ENCODE measurements at places on chromosomes 2 and 18.

DNA sequence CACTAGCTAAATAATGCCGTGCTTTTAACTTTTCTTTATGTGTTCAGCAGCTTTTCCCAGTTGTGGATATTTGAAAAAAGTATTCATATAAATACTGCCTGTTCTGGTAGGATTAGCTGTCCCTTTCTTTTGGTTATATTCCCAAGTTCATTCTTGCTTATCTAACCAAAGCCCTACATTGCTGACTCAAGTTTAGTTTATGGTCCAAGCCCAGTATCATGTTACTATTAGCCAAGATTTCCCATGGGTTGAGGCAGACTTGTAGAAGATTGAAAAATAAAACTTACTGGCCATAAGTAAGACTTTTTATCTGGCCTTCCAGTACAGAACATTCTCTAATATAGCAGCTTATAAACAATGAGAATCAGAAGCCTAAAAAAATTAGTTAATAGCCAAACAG is 49.7 kb upstream of the NFE2L2 start:
- no peak for DNase-seq

- no peak for DNase-seq
These were observed 30.1 kb downstream of the NCK2 start for GRCh38 chr2:105774781-105775337.

DNA sequence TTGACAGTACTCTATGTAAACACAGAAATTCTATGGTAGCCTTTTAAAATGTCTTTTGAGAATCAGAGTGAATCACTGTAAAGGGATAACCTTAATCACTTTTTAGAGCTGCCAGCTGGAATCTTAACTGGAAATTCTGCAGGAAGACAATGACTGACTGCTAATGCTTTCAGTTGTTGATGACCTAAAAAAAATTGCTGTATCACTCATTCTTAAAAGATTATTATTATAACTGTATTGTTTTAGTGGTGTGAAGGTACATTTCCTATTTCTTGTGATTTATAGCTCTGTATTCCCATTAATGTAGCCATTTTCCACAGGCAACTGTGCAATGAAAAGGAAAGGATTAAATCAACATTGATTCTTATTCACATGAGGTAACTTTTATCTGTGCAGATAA is 260.5 kb downstream of the CALCRL start:
- no peak for DNase-seq

DNA sequence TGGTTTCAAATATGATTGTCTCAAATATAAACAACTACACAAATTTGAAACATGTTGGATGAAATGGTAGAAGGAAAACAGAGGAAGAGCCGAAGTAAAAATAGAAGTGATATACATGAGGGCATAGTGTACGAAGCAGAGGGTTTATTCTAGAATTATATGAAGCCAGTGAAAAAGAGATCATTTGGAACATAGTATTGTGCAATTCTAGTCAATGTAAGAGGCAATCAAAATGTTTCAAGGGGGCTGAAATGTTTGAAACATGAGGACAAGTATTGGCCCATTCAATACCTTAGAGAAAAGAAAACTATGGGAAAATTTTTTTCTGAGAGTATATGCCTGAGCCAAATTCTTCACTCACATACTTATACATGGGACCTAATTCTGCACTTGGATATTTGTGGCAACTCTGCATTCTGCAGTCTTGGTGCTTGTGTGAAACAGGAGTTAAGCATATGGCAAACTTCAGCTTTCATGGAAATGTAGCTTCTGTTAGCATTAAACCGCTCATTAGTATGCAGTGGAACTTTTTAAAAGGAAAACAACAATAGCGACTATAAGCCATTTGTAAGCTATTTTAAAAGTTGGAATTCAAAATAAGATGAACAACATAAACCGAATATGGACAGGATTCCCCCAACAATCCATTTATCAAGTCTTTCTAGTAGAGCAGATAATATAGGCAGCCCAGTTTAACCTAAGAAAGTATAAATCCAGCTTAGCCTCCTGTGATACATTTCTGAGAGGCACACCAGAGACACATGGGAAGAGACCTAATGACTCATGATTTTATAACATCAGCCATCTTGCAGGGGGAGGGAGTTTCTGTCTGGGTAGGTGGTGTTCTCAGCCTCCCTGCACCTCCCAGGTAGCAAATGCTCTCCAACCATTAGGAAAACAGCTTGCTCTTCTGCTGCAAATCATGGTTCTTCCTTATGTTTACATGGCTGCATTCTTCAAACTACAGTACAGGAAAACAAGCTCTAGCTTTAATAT is 197.8 kb downstream of the PAX3 start:
- DNase-seq, result no peak

DNA sequence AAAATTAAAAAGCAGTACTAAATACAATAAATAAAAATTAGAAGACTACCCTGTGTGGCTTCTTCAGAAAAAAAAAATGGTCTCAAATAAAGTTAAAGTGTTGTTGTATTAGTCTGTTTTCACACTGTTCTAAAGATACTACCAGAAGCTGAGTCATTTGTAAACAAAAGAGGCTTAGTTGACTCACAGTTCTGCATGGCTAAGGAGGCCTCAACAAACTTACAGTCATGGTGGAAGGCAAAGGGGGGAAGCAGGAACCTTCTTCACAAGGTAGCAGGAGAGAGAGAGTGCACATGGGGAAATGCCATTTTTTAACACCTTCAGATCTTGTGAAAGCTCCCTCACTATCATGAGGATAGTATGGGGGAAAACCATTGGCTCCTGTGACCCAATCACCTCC is 612.8 kb downstream of the RNF144A start:
- no peak for DNase-seq

DNA sequence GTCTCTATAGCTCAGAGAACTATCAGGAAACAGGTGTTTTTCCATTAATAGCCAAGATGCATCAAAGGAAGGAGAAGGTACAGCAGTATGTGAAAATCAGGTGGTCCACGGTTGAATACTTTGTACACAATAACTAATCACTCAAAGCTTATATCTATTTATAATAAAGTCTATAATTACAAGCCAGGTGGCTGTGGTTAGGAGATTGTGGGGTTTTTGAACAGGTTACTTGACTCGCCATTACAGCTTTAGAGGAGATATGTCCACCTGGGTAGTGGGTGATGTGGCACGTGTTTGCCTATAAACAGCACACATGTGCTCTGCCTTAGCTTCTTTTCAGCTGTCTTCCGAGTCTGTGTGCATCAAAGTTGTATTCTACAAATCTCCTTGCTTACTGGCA is 892.2 kb upstream of the ZEB2 start:
- DNase-seq, result no peak

- peak; percentile 39 for DNase-seq
These were observed 1.4 kb downstream of the OTOS start for GRCh38 chr2:240139011-240139441.

DNA sequence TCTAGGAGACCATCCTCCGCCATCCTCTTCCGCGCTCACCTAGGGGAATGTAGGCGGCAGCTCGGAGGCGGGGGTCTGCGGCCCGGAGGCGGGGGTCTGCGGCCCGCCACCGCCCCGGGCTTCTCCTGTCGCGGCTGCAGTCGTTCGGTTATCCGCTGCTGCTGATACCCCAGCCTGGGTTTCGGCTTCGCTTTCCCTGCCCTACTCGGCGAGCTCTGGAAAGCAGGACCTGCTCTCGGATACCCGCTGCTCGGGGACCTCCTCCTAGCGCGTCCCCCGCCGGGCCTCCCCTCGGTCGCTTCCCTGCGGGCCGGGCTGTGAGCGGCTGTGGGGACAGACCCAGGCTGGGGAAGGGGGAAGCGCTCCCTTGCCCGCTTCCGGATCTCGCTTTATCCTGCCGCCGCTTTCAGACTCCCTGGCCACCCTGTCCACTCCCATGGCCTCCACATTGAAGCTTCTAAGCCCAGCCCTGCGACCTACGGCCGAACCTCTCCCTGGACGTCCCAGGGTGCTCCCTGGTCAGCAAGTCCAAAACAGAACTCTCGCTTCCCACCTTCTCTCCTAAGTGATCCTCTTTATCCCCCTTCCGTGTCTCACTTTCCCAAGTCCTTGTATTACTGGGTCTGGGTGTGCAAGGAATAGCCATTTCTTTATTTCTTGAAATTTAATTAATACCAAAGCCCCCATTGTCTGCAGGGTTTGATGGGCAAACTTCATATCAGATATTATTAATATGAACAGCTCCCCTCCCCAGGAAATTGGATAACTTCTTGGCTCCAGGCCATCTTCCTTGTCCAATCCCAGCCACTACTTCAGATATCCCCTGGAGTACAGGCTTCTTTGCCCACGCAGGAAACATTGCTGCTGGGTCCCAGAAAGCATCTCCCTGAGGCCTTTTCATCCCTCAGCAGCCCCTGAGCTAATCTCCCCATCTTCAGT is 769 bp downstream of the FKBP1B start:
- peak; percentile 55 for DNase-seq

All from lower lobe of right lung (tissue), 2 donors.